ENCODE measurements at places on chromosomes 7 and 10.

DNA sequence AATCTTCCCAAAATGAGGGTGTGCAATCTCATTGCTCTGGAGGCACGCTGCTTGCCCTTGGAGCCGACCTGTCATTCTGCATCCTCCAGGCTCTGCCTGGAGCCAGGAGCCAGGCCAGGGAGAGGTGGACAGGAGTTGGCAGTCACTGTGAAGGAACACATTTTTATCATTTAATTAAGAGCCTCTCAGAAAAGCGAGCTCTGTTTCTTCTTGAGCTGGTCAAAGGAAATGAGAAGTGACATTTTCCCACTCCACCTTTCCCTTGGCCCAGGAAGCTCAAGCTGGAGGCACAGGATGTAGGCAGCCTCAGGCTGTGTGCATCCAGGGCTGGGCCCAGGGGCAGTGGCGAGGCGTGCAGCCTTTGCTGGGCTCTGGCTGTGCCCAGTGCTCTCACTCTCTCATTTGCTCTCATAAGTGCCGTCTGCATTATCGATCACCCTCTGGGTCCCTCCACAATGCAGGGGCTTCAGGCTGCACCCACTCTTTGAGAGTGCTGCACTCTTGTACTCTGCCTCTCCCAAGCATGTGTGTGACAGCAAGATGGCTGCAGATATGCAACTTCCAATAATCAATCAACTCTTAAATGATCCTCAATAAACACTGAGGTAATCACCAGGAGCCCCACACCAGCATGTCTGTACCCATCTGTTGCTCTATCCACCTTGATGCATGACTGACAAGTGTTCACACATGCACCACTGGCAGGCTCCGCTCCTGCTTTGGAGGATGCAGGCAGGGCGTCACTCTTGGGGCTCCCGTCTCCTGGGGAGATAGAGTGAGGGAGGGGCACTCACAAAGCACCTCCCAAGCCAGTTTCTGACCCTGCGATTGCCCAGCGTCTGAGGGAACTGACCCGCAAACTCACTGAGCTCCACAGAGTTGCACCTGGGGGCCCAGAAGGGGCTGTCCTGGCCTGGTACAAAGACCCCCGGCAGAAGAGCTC is 171.4 kb downstream of the ZNF248 start:
- DNase-seq = no peak

- no peak for DNase-seq
Measured at GRCh38 chr10:48681740-48682139, 2.9 kb upstream of the WDFY4 start.

GRCh38 chr7:128425850-128426249 is 16.1 kb upstream of the IMPDH1 start:
- peak; percentile 57 for DNase-seq

GRCh38 chr7:93890041-93890463 is 501 bp downstream of the TFPI2 start:
- peak; percentile 37 for DNase-seq

GRCh38 chr7:142654398-142654797 is 94.9 kb upstream of the PRSS1 start:
- no peak for DNase-seq
